Amniotic stem cell (primary cell): ENCODE measurements at places on chromosomes 4 and X.

DNA sequence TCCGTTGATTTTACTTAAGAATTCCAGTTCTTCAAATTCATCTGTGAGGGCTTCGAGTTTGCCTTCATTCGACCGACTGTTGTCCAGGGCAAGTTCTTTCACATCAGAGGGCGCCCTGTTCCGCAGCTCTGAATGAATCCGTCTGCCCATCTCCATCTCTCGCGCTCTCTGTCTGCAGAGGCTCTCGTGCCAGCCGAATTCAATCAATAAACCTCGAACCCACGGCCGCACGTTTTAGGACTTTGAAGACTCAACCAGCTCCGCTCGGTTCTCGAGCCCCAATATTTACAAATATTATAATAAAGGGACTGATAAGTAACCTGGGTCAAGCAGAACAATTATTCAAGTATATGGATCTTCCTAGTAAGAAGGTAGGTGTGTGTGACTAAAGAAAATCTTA lies 556.4 kb upstream of the SMIM31 start:
- no peak for DNase-seq

- no peak for DNase-seq
Observed at GRCh38 chrX:8748855-8749254, 16.9 kb upstream of the ANOS1 start.

- DNase-seq = no peak
Observed at GRCh38 chr4:88672987-88673386, 24.6 kb downstream of the NAP1L5 start.

DNA sequence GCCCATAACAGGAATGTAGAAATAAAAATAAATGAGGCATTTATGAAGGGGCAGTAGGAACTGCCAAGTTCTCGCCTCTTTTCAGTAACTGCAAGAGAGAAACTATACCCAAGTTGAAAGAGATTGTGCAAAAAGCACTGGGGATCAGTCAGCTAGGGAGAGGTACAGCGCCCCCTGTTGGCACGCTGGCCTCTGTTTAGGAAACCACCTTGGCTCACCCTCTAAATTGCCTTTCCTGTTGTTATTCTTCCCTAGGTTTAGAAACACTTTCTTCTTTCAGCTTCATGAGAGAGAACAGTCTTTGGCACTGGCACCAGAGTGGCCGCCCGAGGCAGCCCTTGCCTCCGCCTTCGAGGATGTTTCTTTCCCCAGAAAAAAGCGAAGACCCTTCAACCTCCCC lies 348.5 kb downstream of the MID1IP1 start:
- DNase-seq = no peak

DNA sequence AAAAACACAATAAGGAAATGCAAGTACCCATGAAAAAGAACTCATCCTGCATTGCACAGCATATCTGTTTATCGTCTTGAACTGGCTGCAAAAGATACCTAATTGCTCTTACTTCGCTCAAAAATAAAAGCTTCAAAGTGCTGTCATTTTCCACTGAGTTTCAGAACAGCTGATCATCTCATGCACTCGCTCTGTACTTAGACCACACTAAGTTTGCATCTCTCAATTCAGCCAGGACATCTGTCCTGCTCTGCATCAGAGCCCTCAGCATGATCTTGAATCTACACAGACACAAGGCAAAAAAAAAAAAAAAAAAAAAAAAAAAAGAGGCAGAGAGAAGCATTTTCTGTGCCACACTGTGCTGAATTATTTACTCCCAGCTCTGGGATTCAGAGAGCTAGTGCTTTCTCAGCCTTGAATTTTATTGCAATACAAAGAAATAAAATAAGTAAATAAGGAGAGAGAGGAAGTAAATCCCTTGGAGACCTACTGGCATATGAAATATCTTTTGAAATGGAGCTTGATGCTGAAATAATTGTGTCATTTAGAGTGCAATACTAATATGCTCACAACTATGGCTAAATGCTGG lies 81.3 kb downstream of the PPP1R2C start:
- DNase-seq = no peak
